ENCODE measurements at places on chromosomes 2 and 18.

DNA sequence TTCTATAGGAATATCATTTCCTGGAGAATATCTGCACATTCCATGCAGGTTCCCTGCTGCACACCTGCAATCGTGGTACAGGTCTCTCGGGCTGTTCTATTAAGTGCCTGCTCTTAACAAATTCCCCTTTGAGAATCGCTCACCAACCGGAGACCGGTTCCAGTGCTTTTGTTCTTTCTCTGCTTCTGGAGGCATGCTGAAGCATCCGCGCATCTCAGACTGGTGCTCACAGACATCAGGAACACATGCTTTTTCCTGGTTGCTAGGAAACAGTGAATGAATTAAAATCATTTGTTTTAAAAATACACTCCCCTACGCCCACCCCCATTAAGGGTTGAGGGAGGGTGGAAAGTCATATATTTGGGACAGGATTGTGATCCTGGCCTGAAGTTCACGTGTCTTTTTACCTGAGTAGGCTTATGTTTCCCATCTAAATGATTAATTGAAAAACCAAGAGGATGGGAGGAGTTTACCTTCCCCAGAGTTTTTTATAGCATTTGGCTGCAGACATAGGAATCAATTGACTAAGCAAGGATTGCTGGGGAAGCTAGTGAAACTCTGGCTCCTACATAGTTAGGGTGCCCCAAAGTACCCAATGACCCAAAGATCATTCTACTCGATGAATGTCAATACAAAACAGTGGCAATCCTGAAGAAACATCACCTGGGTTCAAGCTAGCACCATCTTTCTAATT is at the start of gene C2orf80:
Gene C2orf80, minus strand, starts transcription at position 221 of the 694 bp plus-strand sequence. CDS start 3,044 bp downstream, outside the sequence.
- DNase-seq, result no peak

GRCh38 chr18:79851489-79851888 is 53.8 kb downstream of the KCNG2 start:
- no peak for DNase-seq

- no peak for DNase-seq
Observed at GRCh38 chr2:241843321-241844065, 15.2 kb downstream of the PDCD1 start.

GRCh38 chr2:9145752-9146430 is 60.7 kb upstream of the ASAP2 start:
- no peak for DNase-seq

DNA sequence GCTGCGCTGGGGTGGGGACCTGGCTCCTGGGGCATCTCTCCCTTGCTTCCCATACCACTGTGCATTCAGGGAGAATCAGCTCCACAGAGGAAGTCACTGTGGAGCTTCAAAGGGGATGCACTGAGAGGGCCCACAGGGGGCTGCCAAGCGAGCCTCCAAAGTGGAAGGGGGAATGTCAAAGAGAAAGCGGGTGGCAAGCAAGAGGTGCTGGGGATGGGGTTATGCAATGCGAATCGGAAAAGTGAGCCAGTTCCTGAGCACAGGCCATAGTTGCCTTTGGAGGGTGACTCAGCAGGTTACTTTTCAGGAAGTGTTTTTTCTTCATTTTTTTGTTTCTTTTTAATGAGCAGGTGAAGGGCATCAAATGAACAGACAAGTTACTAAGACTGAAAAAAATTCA is 17.6 kb downstream of the PMAIP1 start:
- no peak for DNase-seq

DNA sequence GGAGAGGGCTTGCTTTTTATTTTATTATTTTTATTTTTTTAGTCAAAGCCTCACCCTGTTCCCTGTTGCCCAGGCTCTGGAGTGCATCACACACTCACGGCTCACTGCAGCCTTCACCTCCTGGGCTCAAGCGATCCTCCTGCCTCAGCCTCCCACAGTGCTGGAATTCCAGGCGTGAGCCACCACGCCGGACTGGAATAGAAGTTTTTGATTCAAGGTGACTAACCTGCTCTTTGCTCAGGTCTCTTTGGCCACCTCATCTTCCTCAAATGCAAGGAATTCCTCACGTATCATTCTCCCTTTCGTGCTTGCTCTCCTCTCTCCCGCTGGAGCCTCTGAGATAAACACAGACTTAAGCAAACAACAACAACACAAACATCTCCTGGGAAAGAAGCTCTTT is 636.8 kb downstream of the ADCYAP1 start:
- DNase-seq, result no peak

DNA sequence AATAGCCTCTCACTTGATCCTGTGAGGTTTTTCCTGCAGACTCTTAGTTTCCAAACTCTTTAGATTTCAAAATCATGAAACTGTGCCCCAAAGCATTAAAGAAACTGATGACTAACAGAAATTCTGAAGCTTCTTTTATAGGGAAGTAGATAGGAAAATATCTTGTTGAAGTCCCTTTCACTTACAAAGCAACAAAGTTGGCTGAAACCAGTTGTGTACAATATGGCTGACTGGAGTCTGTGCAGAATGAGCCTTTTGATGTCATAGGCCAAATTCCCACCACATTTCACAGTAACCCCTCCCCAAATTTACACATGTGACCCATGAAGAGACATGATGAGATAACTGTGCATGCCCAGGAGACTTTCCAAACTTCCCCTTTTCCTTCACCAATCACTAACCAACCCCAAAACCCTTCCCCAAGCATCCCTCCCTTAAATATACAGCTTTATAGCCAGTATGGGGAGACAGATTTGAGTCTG is 61.7 kb upstream of the NCK2 start:
- no peak for DNase-seq

- DNase-seq, result no peak
Observed at GRCh38 chr2:152387041-152387440, 52.1 kb downstream of the FMNL2 start.

- no peak for DNase-seq
Observed at GRCh38 chr2:204074456-204074855, 137.9 kb downstream of the ICOS start.

DNA sequence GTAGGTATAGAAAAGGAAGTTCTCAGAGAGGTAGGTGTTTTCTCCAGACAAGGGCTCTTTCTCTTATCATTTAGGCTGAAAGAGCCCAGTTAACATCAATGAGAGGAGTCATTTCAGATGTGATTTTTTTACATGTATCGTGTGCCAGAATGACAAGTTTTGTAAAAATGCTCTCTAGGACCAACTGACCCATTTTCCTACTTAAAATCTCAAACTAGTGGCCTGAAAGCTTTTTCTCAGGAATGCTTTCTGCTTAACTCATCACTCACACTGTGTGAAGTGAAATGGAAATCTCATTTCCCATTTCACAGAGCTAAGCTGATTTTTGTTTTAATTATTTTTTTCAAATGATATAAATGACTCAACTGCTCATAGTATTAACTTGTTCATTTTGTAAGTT is 128.7 kb upstream of the CYP26B1 start:
- DNase-seq, result no peak

DNA sequence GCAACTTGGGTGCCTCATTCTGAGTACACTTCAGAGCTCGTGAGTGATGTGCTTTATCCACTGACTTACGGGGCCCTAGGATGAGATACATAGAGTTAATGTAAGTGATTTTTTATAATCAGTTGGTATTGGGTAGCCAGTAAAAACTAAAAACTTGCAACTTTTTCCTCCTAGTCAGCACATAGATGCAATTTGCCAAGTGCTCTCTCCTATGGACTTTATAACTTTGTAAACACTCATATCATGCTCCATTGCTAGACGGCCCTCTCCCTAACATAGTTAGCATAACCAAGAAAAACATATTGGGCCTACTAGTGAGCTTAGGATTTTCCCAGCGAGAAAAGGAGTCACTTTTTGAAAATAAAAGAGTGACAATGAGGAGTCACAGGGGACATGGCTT is 60.4 kb downstream of the PLB1 start:
- peak; percentile 37 for DNase-seq

GRCh38 chr2:217822296-217823252 is 180.2 kb downstream of the TNS1 start:
- DNase-seq, result no peak

- DNase-seq, result no peak
Observed at GRCh38 chr2:172097557-172098131, 5.1 kb downstream of the DLX2 start.

GRCh38 chr2:170344663-170345346 is 166.9 kb downstream of the MYO3B start:
- DNase-seq, result no peak

GRCh38 chr2:177106212-177106611 is 106.4 kb upstream of the HNRNPA3 start:
- no peak for DNase-seq

DNA sequence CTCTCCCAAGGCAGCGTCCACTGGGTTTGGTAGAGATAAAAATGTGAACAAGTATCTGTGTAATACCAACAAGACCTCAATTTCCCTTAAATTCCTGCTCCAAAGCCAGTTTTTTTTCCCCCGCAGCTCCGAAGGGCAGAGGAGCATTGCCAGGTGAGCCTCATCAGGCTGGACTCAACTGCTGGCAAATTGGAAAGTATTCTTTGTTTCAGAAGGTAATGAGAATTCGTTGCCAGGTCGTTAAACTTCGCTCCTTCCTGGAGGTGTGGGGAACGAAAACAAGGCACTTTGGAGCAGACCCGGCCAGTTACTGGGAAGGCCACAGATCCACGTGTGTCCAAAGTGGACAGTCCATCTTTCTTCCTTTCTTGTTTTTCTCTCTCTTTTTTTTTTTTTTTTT is 30.4 kb upstream of the ASB18 start:
- no peak for DNase-seq

DNA sequence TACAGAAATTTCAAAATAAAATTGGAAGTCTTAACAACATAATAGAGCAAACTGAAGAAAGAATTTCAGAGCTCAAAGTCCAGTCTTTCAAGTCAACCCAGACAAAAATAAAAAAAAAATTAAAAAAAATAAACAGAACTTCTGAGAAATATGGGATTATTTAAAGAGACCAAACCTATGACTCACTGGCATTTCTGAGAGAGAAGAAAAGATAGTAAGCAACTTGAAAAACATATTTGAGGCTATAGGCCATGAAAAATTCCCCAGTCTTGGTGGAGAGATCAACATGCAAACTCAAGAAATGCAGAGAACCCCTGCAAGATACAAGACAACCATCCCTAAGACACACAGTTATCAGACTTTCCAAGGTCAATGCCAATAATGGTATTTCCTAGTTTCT is 167.4 kb downstream of the RNF144A start:
- no peak for DNase-seq

GRCh38 chr2:65142515-65142914 is 12.6 kb upstream of the RAB1A start:
- no peak for DNase-seq

- DNase-seq, result no peak
Observed at GRCh38 chr2:58204195-58204959, 36.7 kb downstream of the FANCL start.

DNA sequence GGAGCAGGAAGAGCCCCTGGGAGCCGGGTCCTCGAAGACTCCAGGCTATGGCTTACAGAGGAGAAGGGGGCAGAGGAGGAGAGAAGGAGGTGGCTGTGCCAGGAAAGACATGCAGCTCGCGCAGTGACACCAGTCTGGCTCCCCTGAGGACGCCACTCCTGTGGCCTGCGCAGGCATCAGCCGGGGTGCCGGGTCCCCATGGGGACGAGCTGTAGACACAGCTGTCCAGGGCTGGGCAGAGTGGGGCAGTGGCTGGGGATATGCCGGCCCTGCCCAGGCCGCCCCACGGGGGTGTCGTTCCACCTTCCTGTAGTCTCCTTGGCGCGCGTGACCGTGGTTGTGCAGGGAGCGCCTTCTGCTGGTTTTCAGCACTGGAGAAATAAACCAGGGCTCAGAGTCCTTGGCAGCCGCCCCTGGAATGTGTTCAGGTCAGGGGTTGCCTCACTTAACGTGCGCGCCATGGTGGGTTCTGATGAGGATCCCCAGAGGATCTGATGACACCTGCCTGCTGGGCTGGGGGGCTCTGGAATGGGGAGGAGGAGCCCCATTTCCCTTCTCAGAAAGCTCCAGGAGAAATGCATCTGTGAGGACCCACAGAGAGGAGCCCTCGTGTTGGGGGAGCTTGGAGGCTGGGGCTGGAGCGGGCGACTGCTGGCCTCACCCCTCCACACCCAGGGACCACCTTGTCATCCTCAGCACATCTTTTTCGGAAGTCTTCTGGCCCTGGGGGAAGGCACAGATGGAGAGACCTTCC is 26.7 kb downstream of the RAMP1 start:
- no peak for DNase-seq

DNA sequence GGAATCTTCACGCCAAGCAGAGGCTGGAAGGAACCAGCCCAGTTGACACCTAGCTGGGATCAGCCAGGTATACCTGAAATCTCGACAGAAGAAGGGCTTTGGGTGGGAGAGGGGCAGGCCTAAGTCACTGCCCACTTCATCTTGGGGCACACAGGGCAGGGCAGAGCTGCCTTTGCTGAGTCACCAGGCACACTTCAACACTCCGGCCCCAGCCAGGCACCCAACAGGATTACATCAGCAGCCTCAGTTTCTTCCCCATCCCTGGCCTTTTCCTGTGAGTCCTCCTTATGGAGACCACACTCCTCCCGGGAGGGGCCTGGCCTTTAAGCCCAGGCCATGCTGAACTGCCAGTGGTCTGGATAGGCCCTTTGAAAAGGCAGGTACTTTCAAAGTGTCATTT is 201.7 kb upstream of the HS6ST1 start:
- DNase-seq, result no peak

DNA sequence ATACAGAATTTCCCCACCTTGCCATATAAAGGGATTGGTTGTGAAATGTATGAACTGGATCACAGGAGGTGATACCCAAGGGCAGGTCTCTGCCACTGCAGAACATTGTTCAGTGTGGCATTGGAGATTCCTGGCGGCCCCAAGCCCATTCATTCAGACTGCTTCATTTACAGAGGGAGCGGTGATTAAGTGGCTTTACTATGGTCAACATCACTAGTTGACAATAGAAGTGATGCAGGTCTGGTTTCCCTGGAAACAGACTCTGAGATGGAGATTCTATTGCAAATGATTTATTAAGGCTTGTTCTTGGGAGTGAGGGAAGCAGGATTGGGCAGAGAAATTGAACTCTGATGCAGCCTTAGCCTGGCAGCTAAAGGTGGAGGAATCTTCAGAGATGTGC is 62.4 kb downstream of the ZDBF2 start:
- DNase-seq, result no peak

DNA sequence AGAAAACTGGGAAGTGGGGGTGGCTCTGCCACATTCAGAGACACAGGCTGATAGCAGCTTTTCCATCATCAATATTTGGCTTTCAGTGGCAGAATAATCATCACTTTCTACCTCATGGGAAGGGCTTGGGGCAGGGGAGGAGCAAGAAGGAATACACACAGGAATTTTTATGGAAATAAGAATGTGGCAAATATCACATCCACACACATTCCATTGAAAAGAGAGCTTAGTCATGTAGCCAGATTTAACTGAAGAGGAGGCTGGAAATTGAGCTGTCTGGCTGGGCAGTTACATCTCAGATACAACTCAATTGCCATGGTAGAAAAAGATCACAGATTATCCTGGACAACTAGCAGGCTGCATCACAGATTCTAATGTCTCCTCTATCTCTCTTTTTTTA is 1474.0 kb upstream of the ACVR2A start:
- no peak for DNase-seq

Measured in large intestine (tissue), 12 donors.